Erythroblast (primary cell): ENCODE measurements at places on chromosomes 12 and 14.

DNA sequence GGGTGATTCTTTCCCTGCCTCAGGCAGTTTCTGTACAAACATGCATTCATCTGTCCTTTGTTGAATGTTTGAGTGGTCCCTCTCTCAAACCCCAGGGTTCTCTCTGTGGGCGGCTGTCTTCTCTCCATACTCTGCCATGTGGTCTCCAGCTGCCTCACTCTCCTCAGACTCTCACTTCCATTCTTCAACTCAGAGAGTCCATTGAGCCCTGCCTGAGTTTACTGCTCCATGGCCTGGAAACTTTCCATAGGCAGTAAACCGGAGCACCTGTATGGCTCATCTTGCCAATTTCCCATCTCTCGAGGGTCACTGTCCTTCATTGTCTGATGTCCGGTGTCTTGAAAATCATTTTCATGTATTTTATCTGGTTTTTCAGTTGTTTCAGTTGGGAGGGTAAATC is 11.3 kb downstream of the C14orf132 start:
- DNase-seq, result no peak

DNA sequence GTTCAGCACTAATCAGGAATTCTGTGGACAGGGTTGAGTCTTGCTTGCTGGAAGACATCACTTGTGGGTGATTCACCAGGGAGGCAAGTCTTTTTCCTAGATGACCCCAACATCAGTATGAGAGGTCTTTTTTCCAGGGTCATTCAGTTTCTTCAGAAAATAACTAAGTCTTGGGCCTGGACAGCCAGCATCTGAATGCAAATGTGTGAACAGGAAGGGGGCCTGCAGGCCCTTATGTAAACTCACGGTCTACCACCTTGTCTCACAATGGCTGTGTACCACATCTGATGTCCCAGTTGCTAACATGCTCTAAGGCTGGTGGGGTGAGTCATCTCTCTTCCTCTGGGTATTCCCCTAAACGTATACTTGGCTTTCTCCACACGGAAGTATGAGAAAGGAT is 79.2 kb downstream of the HECTD4 start:
- DNase-seq, result peak; percentile 14

GRCh38 chr14:100376751-100377171 is 53.6 kb downstream of the SLC25A47 start:
- no peak for DNase-seq

DNA sequence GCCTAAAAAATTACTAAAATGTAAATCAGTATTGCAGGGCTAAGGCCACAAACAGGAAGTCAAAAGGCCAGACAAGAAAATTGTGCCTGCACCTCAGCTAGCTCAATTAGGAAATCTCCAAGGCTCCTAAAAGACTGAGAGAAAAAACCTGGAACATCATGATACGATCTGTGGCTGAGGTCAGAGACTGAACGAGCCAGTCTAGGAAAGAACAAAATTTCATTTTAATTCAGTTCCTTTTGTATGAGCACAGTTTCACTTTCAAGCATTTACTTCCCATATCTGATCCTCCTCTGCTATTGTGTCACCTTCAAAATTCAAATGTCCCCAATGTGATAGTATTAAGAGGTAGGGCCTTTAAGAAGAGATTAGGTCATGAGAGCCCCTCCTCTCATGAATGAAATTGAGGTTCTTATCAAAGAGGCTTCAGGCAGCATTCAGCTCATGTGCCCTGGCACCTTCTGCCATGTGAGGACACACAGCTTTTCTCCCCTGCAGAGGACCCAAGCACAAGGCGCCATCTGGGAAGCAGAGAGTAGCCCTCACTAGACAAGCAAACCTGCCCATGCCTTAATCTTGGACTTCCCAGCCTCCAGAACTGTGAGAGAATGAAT is 14.8 kb downstream of the PRKAB1 start:
- DNase-seq, result peak; percentile 80

- no peak for DNase-seq
Measured at GRCh38 chr14:50977863-50978528, 33.7 kb upstream of the PYGL start.

GRCh38 chr12:40106655-40107054 is 774 bp upstream of the SLC2A13 start:
- DNase-seq, result no peak

DNA sequence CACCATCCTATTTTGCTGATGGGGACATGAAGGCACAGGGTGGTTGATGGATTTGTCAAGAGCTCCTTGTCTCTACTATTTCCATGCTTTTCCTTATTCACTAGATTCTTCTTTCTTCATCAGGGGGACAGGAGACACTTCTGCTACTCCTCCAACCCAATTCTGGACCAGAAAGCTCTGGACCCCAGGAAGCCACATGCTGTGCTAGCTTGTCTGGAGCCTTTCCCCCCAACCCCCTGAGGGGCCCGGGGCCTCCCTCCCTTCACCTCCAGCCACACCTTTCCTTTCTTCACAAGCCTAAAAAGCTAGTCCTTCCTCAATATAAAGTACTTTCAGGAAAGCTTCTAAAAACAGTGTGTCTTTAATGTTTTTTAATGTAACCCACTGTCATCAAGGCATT is 75.1 kb upstream of the CAPRIN2 start:
- DNase-seq, result no peak

DNA sequence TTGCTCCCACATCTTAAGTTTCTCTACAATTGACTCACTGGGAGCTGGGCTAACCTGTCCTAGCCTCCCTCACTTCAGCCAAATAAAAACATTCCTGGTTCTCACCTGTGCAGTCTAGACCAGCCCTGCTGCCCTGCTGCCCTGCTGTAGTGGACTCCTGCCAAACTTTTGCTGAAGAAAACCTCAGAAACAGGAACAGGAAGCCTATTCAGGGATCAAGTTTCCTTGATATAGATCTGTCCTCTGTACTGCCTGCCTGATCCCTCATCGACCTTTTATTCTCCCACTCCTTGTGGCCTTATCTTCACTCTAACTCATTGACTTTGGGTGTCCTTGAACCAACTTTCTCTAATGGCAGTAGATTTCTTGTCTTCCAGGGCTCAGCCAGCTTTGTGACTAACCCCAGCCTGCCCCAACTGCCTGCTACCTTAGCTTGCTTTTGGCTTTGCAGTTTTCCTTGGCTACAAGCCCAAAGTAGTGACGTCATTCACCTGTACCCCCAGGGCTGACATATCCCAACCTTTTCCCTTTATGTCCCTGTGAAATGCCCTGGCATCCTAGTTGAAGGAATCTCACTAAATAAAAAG is 234.8 kb downstream of the DUSP6 start:
- DNase-seq, result no peak

- peak; percentile 56 for DNase-seq
Measured at GRCh38 chr12:49983892-49984291, 11.1 kb downstream of the AQP6 start.

DNA sequence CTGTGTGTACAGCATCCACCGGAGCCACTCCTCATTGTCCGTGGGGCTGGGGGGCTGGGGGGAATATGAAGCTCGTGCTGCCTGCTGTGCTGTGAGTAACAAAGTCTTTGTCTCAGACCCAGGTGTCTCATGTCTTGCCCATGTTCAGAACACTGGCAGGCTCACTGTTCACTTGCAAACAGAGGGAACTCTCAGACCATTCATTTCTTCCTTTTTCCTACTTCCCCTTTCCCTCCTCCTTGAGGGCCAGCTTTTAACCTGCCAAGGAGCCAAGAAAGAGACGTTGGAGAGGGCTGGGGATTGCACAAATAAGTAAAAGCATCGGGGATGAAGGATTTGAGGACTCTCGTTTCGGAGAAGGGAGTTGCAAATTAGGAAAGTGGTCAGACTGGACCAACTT is 21.6 kb downstream of the GPR132 start:
- no peak for DNase-seq
